Activated CD4-positive, alpha-beta memory T cell treated with anti-CD3 and anti-CD28 coated beads, Interleukin-2, amount 10 ng/mL, durations not matched to agents 7 days and 5 days (primary cell): ENCODE measurements at places on chromosomes 5 and 9. TPM values are rescaled to one million over a fixed set of nuclear protein-coding genes. Genes with fewer than 3 reads are reported as not detected.
A peak's percentile ranks its signal among the peaks of the same experiment; 100 is the strongest.

Gene GRM6
- not detected for total RNA-seq

Gene LCN9
- total RNA-seq, result not detected

Gene CDH18
- total RNA-seq, result not detected

Gene ZNF622
- total RNA-seq, result 38.1 TPM

Gene SLC6A19
- not detected for total RNA-seq

Gene SLC6A18
- total RNA-seq, result not detected

Gene TMEM171
- not detected for total RNA-seq

Gene SELENOP
- 0.13 TPM for total RNA-seq

Gene PCDHGA1
- total RNA-seq, result not detected

Gene TNC
- total RNA-seq, result not detected

DNA sequence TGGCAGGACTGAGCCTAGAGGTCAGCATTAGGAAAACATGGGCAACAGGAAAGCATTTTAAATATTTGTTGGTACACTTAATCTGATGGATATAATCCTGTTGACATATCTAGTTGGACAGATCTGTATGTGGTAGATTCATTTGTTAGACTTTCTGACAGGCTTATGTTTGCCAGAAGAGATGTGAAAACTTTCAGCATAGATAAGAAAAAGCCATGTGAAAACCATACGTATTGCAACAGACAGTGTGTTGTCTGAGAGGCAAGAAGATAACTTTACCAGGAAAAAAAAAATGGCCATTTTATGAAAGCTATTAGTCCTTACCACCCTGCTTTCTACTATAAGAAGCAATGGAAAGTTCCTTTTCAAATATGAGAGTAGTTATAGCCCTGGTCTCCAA is 1902.2 kb upstream of the C9orf72 start:
- no peak for DNase-seq

- DNase-seq, result no peak
Observed at GRCh38 chr9:87517732-87518131, 20.1 kb downstream of the DAPK1 start.

GRCh38 chr5:93995126-93995621 is 253.8 kb upstream of the POU5F2 start:
- no peak for DNase-seq

DNA sequence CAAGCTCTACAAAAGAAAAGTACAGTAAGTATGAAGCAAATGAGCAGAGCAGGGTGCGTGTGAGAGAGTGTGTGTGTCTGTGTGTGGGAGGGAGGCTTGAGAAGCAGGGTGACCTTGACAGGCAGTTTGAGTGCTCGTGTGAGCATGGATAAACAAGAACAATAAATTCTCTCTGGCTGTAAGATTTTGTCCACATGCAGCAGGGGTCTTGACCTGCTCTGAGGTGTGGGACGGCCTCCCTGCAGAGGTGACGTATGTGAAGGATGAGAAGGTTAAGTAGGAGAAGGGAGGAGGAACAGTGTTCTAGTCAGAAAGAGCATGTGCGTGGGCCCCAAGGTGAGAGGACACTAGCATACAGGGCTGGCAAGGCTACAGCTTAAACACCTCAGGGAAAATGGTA is 49.0 kb downstream of the SPTLC1 start:
- no peak for DNase-seq

DNA sequence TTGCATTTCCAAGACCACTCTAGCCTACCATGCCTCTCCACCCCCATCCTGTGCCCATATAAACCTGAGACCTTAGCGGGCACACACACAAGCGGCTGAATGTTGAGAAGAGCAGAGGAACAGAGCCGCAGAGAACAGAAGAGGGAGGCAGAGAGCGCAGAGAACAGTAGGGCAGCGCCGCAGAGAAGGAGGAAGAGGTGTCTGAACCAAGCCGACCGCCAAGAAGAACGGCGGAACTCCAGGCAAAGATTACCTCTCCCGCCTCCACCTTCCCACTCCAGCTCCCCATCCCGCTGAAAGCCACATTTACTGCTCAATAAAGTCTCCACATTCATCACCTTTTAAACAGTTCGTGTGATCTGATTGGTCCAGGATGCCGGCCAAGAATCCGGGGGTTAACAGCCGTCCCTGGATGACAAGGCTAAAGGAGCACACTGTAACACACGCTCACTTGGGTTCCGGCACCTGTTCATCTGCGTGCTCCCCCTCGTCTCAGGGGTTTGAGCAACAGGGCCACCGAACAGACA is 33.2 kb downstream of the GRIN3A start:
- peak; percentile 24 for DNase-seq

DNA sequence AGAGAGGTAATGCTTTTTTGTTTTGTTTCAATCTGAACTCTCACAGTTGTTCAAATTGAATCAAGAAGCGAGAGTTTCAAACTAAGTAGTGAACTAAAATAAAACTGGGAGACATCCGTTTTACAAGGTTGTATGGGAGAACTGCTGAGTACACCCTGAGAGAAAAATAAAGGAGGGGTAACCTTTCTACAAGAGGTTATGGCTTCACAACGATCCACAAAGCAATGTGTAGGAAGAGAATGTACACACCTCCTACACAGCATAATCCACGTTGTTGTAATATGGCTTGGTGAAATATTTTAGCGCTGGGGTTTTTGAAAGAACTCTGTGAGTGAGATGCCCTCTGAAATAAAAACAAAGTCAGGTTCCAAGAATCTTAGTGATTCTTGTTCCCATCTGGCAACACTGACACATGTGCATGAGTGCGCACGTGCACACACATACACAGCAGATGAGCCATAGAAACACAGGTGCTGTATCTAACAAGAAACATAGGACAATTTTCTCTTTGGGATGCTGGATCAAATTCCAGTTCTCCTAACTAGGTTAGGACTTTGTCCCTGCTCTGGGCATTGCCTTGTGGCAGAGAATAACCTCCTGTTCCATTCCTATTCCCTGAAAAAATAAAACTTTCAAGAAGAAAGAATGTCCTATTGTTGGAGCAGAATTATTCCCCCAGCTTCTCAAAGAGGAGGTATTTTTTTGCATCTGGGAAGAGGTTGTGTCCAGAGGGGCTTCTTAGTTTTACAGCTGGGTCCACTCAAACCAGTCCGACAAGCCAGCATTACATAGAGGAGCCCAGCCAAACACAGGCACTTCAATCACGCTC is 94.5 kb upstream of the EFNA5 start:
- no peak for DNase-seq

GRCh38 chr9:2623288-2624050 is 1.9 kb downstream of the VLDLR start:
- no peak for DNase-seq

GRCh38 chr5:93578813-93579691 is 2.0 kb downstream of the NR2F1-AS1 start:
- no peak for DNase-seq
